ENCODE measurements at places on chromosomes 13 and 19. TPM values are rescaled to one million over a fixed set of nuclear protein-coding genes. Genes with fewer than 3 reads are reported as not detected.

NAPSA gene
- total RNA-seq, result 0.84 TPM

CGB1 gene
- total RNA-seq, result not detected

CRTC1 gene
- 4.6 TPM for total RNA-seq

RFX1 gene
- total RNA-seq, result 5.7 TPM

PCP2 gene
- not detected for total RNA-seq

CYP4F12 gene
- total RNA-seq, result 2.0 TPM

VSTM2B gene
- total RNA-seq, result not detected

IRS2 gene
- 55.6 TPM for total RNA-seq

PRTN3 gene
- total RNA-seq, result 0.23 TPM

OVOL3 gene
- total RNA-seq, result 0.78 TPM

PSG1 gene
- 0.15 TPM for total RNA-seq

EDNRB gene
- total RNA-seq, result not detected

FCAR gene
- total RNA-seq, result not detected

RASL11A gene
- 3.6 TPM for total RNA-seq

PLPP2 gene
- 76.6 TPM for total RNA-seq

BEST2 gene
- 1.8 TPM for total RNA-seq

RGL3 gene
- 3.0 TPM for total RNA-seq

TNFSF9 gene
- 2.9 TPM for total RNA-seq

N4BP2L2 gene
- 21.4 TPM for total RNA-seq

VAV1 gene
- total RNA-seq, result 7.9 TPM

FCER2 gene
- total RNA-seq, result not detected

ZNF221 gene
- 0.42 TPM for total RNA-seq

JSRP1 gene
- 0.77 TPM for total RNA-seq

ZNF730 gene
- not detected for total RNA-seq

SCN1B gene
- 19.2 TPM for total RNA-seq

CYP4F8 gene
- not detected for total RNA-seq

SHANK1 gene
- 0.17 TPM for total RNA-seq

Measured in A549 treated with Mapracorat at 1 μM for 4 hours (cell line).